IMR-90 (cell line): ENCODE measurements at places on chromosomes 11 and 22. TPM values are rescaled to one million over a fixed set of nuclear protein-coding genes. Genes with fewer than 3 reads are reported as not detected.

- DNase-seq = no peak
- no peak overlapping the region for H3K4me3 ChIP-seq
- H3K27ac ChIP-seq = no peak overlapping the region
- H3K27me3 ChIP-seq = no peaks in the 10 kb centered on the region
- H3K4me1 ChIP-seq = no peaks in the 10 kb centered on the region
Measured at GRCh38 chr22:42062506-42063170, 8.0 kb downstream of the NAGA start.

The FXYD2 gene
- polyA plus RNA-seq = 0.09 TPM in 1 of 2 replicates, not detected in the other

DNA sequence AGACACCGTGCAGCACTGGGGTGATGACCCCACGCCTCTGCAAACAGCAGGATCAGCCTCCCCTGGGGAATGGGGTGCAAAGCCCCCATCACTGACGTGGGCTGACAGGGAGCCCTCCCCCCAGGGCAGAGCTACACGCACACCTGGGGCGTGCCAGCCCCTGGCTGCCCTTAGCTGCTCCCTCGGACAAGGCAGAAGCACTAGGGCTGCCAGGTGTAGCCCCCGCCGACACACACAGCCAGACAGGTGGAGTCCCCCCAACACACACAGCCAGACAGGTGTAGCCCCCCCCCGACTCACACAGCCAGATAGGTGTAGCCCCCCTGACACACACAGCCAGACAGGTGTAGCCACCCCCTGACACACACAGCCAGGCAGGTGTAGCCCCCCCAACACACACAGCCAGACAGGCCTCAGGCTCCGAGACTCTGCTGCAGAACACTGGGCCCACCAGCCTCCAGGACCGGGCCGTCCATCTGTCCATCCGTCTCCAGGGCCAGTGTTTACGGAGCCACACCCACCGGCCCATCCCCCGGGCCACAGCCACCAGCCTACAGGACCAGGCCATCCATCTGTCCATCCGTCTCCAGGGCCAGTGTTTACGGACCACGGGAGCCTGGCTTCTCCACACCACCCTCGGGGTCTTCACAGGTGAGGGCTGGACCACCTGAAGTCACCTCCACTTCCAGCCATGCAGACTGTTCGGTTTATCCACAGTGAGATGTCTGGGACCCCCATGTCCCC, 3.5 kb downstream of the ANO9 start:
- DNase-seq = no peak
- no peak overlapping the region for H3K27ac ChIP-seq
- no peaks in the 10 kb centered on the region for H3K36me3 ChIP-seq
- no peak overlapping the region for H3K4me3 ChIP-seq

DNA sequence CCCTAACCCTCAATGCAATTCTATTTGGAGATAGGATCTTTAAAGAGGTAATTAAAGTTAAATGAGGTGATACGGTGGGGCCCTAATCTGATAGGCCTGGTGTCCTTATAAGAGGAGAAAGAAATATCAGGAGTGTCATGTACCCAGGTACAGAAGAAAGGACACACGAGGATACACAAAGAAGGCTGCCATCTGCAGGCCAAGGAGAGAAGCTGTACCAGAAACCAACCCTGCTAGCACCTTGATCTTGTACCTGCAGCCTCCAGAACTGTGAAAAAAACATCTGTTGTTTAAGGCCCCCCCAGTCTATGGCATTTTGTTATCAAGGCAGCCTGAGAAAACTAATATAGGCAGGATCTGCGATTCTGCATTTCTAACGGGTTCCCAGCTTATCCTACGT, 44.2 kb downstream of the FBXO7 start:
- no peak overlapping the region for H3K27ac ChIP-seq
- no peak for DNase-seq
- no peaks in the 10 kb centered on the region for H3K4me1 ChIP-seq

DNA sequence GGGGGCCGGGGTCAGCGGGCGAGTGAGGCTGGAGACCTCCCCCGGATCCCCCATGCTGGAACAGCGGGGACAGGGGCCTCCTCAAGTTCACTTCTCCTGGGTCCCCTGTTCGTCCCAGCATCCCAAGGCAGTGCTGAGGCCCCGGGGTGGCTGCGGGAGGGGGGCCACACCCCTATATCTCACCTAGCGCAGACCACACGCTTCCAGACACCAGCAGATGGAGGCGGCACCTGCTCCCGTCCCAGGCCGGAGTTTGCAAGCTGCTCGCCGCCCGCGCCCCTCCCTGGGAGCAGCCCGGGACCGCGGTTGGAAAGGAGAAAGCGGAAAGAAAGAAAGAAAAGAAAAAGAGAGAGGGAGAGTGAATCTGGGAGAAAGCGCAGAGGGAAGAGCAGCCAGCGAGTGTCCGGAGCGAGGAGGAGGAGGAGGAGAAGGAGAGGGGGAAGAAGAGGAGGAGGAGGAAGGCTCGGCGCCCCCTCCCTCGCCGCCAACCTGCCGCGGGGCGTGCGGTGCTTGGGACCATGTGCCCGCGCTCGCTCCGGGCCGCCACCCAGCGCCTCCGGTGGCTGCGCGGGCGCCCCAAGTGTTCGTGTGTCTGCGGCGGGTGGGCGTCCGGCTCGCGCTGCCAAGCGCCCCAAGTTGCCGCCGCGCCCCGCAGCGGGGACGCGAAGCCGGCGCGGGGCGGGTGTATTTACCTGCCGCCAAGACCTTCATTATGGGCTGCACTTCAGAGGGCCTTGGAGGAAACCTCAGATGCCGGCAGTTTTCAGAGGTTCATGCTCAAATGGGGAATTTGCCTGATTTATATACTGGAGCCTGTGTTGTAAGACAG, at the start of gene LIF:
TSS of gene LIF (minus strand) at position 775 of the 829 bp plus-strand sequence. CDS start at position 711, 64 bp downstream.
- H3K27me3 ChIP-seq = no peaks in the 10 kb centered on the region
- DNase-seq = peak; percentile 86
- H3K4me1 ChIP-seq = peaks cover 65% of the 10 kb centered on the region

The AIFM3 gene
- 0.09 TPM in 2 replicates for polyA plus RNA-seq

GRCh38 chr22:43412808-43413795, 1.3 kb downstream of the MPPED1 start:
- H3K36me3 ChIP-seq = no peaks in the 10 kb centered on the region
- H3K27me3 ChIP-seq = peaks cover 74% of the 10 kb centered on the region
- no peaks in the 10 kb centered on the region for H3K4me1 ChIP-seq
- no peak overlapping the region for H3K4me3 ChIP-seq

DNA sequence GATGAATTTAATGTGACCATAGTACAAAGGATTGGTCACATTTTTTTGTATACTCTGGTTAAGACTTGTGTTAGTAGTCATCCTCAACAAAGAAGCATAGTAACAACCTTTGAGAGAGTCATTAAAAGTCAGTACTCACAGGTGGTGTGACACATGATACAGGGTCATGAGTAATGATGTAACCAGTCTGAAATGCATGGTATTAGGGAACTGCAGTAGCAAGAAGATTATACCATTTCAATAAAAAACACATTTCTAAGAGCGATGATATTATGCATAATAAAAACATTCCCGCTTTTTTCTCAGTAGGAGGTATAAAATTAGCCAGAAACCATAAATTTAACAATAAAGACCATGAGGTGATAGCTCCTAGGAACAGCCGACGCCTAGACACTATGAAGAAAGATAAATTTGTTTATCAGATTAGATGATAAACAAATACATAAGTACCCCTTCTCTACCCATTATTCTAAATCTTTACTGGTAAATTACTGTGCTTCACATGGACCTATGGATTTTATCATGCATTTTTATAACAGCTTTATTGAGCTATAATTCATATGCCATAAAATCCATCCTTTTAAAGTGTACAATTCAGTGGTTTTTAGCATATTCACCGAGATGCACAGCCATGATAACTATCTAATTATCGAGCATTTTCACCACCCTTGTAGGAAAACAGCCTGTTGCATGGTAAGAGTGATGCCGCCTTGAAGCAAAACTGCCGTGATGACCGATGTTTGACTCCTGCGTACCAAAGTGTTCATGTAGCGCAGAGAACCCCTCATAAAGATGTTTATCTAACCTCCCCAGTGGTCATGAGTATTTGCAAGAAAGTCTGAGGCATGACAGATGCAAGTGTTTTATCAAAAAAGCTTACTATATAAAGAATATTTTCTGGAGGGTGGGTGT, 41.8 kb downstream of the TMPRSS5 start:
- H3K27ac ChIP-seq = no peak overlapping the region
- no peaks in the 10 kb centered on the region for H3K36me3 ChIP-seq
- no peak overlapping the region for H3K4me3 ChIP-seq
- H3K4me1 ChIP-seq = no peaks in the 10 kb centered on the region
- peak; percentile 58 for DNase-seq

DNA sequence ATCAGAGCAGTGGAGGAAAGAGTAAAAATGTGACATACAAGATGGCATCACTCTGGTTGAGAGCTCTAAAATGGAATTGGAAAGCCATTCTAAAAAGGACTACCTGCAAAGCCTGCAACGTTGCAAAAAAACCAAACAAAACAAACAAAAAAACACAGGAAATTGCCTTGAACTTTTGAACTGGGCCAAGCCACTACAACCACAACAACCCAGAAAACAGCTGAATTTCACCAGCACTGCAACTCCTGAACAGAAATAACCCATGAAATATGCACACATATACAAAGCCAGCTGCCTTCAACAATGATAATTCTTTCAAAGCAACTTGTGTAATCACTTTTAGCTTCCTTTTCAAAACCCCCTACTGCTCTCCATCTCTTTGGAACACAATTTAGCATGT, 326.6 kb upstream of the LRRC4C start:
- H3K4me1 ChIP-seq = no peaks in the 10 kb centered on the region
- no peaks in the 10 kb centered on the region for H3K27me3 ChIP-seq
- no peak overlapping the region for H3K4me3 ChIP-seq

The SSTR3 gene
- polyA plus RNA-seq = 0.07 TPM in 2 replicates

The SLC22A12 gene
- polyA plus RNA-seq = not detected in 2 replicates

- H3K27me3 ChIP-seq = peaks cover 19% of the 10 kb centered on the region
- no peaks in the 10 kb centered on the region for H3K4me1 ChIP-seq
Measured at GRCh38 chr11:73637012-73637411, 9.4 kb upstream of the PLEKHB1 start.

- H3K4me3 ChIP-seq = peak overlapping the region; percentile 91
- H3K4me1 ChIP-seq = peaks cover 2% of the 10 kb centered on the region; the same call in 1 of the 2 replicates
- no peaks in the 10 kb centered on the region for H3K27me3 ChIP-seq
- peak overlapping the region; percentile 85; the same call in 1 of the 2 replicates for H3K27ac ChIP-seq
- H3K36me3 ChIP-seq = peaks cover 31% of the 10 kb centered on the region
- DNase-seq = no peak
Measured at GRCh38 chr11:122098261-122098980, 17.6 kb downstream of the BLID start.

The P2RY2 gene
- 0.06 TPM in 1 of 2 replicates, not detected in the other for polyA plus RNA-seq

- H3K4me1 ChIP-seq = peaks cover 6% of the 10 kb centered on the region
- DNase-seq = peak; percentile 34
- H3K36me3 ChIP-seq = peaks cover 23% of the 10 kb centered on the region; the same call in 1 of the 2 replicates
Measured at GRCh38 chr11:66542362-66542761, 3.5 kb downstream of the ZDHHC24 start.

DNA sequence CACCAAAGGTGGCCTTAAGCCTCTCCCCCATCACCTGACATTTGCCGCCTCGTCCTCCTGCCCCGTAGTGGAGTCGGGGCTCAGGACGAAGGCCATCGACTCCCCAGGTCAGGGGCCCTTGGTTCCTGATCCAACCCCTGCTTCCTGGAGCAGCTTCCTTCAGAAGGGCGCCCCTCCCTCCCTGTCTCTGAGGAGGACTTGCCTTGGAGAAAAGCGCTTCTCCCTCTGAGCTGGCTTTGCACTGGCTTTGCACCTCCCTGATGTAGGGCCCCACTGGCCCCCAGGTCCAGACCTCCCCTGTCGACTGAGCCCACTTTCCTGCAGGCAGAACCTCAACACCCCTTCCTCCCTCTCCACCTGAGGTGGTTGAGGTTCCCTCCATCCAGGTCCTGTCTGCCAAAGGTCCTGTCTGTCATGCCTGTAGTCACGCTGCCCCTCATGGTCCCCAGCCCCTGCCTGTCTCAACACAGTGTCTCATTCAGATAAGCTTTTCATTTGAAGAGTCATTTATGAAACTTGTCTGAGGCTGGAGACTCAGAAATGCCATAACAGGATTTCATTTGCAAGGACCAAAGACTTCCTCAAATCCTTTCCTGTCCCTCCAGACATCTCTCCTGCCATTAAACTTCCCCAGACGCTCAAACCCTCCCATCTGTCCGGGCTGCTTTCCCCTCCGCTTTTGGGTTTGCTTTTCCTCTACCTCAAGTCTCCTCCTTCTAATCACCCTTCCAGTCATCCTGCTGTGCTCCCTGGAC, 78.4 kb downstream of the MYO7A start:
- no peak overlapping the region for H3K27ac ChIP-seq
- DNase-seq = no peak
- peaks cover 11% of the 10 kb centered on the region for H3K27me3 ChIP-seq

DNA sequence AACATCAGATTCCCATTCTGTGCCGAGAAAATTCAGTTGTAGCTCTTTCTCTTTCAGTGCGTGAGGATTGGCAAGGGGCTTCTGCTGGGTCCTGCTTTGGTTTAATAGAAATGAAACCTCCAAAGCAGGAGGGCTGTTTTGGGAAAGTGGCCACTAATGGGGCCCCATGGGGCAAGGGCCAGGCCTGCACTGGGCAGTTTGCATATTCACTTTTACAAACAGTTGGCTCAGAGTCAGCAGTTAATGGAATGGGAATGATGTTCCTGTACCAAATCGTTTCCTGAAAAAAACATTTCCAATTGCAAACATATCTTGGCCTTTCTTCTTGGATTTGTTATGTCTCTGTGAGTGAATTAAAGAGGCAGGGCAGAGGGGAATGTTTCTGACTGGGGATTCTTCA, 92.1 kb downstream of the PARVA start:
- peak; percentile 26 for DNase-seq
- peaks cover 9% of the 10 kb centered on the region for H3K4me1 ChIP-seq
- H3K27ac ChIP-seq = peak overlapping the region; percentile 55; the same call in 1 of the 2 replicates
- no peak overlapping the region for H3K4me3 ChIP-seq

GRCh38 chr11:114301927-114302326, 5.7 kb downstream of the NNMT start:
- H3K4me1 ChIP-seq = peaks cover 6% of the 10 kb centered on the region
- no peak overlapping the region for H3K27ac ChIP-seq
- no peak for DNase-seq
- H3K36me3 ChIP-seq = peaks cover 14% of the 10 kb centered on the region
- no peaks in the 10 kb centered on the region for H3K27me3 ChIP-seq
- H3K4me3 ChIP-seq = no peak overlapping the region

DNA sequence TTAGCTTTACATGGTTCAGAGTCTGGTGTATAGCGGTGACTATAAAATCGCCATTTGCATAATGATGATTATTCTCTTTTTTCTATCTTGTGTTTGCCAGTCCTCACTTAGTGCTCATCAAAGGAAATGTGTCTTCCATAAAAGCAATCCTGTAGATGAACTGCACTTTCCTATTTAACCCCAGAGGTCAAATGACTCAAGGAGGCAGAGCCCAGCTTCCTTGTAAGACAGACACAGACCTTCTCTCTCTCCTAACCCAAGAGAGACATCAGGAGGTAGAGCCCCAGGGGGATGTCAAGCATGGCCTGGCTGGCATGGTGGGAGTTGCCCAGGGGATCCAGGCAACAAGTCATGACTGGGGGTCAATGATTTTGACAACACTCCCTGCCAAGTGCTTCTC, 46.9 kb upstream of the CRTAM start:
- H3K4me3 ChIP-seq = no peak overlapping the region
- H3K27me3 ChIP-seq = no peaks in the 10 kb centered on the region
- peaks cover 20% of the 10 kb centered on the region for H3K36me3 ChIP-seq
- H3K27ac ChIP-seq = peak overlapping the region; percentile 29; the same call in 1 of the 2 replicates
